ENCODE measurements at places on chromosomes 2 and 18.

DNA sequence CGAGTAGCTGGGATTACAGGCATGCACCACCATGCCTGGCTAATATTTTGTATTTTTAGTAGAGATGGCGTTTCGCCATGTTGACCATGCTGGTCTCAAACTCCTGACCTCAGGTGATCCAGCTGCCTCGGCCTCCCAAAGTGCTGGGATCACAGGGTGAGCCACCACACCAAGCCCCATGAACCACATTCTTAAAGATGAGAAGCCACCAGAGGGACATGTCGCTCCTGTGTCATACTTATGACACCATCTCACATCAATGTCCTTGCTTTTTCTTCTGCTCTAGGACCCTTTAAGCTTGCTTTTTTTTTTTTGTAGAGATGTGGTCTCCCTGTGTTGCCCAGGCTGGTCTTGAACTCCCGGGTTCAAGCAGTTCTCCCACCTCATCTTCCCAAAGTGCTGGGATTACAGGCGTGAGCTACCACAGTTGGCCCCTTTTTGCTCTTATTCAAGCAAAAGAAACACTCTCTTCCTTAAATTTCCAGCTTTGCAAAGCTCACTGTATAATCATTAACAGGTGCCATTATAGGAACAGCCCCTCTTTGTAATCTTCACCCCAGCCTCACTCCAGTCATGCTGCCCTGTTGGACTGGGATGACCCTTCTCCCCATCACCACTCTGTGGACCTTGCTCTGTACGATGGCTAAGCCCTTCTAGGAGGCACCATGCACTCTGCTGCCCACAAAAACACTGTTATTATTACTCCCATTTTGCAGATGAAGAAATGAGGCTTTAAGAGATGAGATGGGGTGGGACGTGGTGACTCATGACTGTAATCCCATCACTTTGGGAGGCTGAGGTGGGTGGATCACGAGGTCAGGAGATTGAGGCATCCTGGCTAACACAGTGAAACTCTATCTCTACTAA, 10.8 kb upstream of the KCNG3 start:
- no peak for DNase-seq

DNA sequence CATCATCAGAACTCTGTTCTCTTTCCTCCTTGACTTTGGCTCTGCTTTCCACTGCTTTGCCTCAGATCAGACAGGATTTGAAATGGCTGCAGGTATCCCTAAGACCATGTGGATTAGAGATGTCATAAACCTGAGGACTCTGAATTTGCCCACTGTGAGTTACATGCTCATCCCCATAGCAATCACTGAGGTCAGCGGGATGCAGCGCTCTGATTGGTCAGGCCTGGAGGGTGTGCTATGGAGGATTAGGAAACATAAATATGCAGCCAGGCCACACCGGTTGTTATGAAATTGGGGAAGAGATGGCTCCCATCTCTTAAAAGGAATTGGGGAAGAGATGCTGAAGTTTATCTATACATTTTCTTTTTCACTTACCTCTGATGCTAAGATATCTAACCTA, 73.7 kb upstream of the DNAJC10 start:
- DNase-seq = peak; percentile 81

DNA sequence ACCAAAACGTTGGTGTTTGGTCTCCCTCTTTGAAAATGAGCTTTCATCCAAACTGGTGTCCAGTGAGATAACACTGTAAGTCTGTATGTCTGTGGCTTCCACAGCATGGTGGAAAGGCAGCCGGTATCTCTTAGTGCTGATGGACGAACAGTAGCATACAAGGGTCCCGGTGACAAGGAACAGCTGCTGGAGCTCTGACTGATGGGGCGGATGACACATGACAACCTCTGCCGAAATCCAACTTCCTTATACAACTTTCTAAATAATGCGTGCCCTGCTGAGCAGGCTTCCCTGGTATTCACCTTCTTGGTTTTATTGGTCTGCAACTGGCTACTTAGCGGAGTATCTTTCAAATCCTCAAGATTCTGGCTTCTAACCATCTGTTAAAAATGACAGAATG, 216.2 kb downstream of the SRBD1 start:
- DNase-seq = no peak

DNA sequence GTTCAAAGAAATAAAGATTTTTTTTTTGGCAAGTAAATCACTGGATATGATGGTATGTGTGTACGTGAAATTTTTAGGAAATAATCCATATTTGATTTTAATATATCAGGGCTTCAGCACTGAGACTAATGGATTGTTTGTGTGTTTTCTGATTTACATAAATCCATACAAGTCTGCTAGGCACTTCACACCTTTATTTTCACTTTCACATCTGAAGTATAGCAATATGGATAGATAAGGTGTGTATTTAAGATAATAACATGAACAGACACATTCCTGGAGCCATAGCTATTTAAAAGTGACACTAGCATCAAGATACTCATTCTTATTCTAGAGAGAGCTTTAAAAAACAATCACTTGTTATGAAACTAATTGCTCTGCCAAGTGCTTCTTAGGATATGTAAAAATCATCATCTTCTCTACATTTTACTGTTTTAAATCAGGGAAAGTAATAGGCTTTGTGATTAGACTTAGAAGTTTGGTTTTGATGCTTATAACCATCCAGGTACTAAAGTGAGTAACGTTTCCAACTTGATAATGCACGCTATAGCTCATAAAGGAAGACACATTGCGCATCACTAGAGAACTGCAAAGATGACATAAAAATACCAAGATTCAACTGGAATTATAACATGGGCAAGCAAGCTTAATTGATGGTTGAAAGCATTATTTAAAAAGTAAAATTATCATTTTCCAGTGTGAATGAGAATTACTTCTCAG, 208.9 kb downstream of the ZEB2 start:
- no peak for DNase-seq

DNA sequence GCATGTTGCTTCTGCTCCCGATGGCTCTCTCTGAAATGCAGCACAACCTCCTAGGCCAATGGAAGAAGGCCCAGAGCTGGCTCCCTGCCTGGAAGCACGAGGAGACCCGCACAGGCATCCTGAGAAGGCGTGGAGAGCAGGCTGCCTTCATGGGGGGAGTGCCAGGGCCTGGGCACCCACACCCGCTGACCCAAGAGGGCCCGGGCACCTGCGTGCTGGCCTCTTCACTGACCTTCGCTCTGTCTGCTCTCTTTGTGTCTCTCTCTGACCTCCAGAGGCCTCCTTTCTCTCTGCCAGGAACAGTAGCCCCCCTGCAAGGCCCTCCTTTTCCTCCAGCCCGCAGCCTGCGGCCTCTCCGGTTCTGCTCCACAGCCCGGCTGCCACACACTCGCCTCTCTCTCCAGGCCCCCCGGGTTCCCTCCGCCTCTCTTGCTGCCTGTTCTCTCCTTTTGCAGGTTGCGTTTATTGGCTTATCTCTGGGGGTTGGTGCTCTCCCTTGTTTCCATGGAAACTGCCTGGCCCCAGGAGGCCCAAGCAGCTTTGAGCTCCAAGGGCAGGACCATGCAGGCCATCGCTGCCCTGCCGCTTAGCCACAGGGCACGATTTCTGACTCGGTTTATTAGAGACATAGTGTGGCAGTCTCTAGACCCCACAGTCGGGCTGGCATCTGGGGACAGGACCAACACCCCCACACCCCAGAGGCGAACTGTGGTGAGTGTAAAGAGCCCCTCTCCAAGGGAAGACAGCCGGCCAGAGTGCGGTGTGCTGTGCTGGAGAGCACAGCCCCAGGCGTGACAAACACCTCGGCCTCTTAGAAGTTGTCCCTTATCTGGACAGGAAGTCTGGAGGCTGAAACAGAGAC, 1.7 kb downstream of the MZT2B start:
- peak; percentile 75 for DNase-seq

GRCh38 chr2:122105171-122105876, 349.9 kb downstream of the TSN start:
- DNase-seq = no peak

DNA sequence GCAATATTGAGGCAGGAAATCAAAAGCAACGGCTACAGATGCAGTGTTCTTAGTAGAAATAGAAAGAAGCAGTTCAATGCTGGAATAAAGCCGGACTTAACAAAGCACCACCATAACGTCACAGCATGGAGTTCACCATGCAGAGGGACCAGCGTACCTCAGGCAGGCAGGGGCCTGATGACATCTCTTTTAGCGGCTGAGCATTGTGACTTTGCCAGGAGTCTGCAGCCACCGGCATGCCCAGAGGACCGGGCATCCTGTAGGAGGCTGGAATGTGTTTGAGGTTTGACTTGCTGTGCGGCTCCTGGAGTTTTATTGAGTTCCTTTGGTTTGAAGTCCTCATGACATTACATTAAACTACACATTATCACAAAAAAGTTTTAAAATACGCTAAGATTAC, 139.8 kb downstream of the UXS1 start:
- DNase-seq = no peak

DNA sequence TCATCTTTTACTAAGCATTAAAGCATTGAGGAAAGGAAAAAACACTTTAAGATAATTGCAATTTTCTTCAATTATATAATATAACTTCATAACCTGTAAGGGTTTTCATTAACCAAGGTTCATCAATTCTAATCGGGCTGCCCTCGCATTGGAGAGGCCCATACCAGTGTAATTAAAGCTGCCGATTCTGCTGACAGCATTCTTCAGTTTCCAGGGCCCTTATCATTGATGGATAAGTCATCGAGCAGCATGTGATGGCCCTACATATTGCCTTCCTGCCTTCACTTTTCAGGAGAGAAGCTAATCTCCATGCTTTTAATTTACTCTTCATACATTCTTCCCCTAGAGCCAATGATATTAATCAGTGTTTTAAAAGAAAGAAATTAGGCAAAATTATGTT, 92.0 kb downstream of the NCKAP5 start:
- DNase-seq = no peak

- no peak for DNase-seq
Measured at GRCh38 chr18:40096675-40097074, 1858.4 kb upstream of the PIK3C3 start.

GRCh38 chr2:124798551-124798950, 773.5 kb downstream of the CNTNAP5 start:
- no peak for DNase-seq

GRCh38 chr18:70324897-70325296, 36.1 kb downstream of the SOCS6 start:
- DNase-seq = no peak

All from cerebellar cortex (tissue), 1 donor.